Fibroblast of skin of right biceps (primary cell): ENCODE measurements at places on chromosomes 6 and 20.

DNA sequence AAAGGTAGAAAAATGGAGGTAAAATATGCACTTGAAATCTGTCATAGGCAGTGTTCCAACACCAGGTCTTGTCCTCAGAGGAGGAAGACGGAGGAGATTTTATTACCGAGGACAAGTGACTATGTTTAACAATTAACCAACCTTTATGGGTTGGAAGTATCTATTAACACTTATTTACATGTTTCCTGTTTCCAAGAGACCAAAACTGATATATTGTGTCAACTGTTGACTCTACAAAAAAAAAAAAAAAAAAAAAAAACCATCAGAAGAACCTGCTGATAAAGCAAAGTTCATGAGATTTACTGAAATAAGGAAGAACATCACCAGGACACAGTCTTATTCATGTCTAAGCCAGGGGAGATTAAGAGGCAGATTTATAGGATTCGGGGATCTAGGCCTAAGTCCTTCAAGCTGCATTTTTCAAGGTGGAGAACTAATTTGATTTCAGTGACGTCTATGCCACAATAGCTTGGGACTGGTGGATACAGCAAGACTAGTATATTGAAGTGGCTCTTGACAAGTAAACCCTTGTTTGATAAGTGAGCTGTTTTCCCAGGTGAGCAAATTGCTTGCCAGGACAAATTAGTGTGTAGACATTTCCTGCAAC, 126.6 kb upstream of the NAA20 start:
- DNase-seq: no peak

DNA sequence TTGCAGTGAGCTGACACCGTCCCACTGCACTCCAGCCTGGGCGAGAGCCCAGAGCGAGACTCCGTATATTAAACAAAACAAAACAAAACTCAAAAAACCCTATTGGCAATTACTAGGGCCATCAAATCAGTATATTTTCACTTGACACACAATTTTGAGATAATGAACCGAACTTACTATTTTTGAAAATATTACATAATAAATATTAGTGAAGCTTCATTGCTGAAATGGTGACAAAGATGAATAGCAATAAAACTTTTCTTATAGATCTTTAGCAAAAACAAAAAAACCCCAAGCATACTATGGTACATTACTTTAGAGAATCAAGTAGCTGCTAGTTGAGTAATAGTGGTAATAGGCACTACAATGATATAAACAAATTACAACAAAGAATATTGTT, 113.0 kb downstream of the ATG5 start:
- no peak for DNase-seq

- no peak for DNase-seq
Observed at GRCh38 chr6:88899569-88900316, 63.7 kb downstream of the RNGTT start.

DNA sequence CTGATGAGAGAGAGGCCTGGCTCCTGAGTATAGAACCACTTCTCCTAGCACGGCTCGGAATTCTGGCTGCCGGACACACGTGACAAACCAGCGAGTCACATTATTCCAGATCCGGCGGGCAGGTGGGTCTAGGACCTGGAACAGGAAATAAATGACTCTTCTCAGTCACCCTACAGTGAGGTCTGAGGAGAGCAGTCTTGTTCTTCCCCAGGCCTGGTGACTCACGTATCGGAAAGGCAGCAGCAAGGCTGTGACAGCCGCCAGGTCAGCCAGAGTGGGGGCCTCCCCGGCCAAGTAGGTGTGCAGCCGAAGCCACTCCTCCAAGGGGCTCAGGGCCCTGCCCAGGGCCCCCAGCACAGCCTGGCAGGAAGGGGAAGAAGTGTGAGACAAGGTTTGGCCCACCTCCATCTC, 2.8 kb downstream of the VARS1 start:
- DNase-seq: peak; percentile 53

GRCh38 chr6:113082745-113083144, 735.6 kb downstream of the RFPL4B start:
- DNase-seq: peak; percentile 81

GRCh38 chr20:45235995-45236394, 14.8 kb downstream of the SEMG2 start:
- no peak for DNase-seq
